NCI-H69 (cell line): ENCODE measurements at places on chromosomes 4 and X.
A peak's percentile ranks its signal among the peaks of the same experiment; 100 is the strongest.

DNA sequence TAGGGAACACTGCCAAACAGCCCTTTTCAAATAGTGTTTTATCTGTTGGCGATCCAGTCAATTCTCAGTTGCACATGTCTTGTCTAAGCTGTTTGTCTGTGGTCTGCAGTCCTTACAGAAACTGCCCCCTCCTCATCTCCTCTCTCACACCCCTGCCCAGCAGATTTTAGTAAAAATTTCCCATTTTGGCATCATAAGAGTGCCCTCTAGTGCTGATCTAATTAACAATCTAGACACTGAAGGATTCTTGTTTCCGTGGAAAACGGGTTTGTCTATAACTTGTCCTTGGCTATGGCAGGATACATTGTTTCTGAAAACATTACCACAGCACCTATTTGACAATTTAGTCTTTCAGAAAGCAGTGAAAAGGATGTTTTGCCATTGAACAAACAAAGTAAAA, 227.2 kb upstream of the MBNL3 start:
- no peak for DNase-seq

DNA sequence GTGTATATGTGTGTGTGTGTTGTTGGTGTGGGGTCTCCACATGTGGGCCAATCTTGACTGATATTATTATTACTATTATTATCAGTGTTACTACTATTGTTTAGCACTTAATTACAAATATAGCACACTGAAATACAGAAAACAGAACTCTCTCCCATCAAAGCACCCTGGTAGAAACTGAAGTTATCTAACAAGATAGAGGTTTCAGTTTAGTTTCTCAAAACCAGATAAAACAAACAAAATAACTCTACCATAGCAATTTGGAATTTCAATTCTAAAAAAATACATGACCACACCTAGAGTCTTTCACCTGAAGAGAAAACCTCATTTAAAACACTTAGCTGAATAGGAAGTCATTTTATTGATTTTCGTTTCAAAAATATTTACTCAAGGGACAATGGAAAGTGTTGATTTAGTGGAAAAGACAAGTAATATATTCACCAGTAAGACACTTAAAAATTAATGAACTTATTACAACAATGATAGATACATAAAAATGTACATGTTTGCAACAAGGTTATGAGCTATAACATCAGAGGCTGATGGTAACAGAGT, 252.3 kb downstream of the PDHA2 start:
- no peak for DNase-seq

- peak; percentile 42 for DNase-seq
Measured at GRCh38 chr4:140568507-140569306, at the start of gene UCP1. UCP1 (minus strand) TSS chr4:140568961; CDS start chr4:140568729, 232 bp downstream.

DNA sequence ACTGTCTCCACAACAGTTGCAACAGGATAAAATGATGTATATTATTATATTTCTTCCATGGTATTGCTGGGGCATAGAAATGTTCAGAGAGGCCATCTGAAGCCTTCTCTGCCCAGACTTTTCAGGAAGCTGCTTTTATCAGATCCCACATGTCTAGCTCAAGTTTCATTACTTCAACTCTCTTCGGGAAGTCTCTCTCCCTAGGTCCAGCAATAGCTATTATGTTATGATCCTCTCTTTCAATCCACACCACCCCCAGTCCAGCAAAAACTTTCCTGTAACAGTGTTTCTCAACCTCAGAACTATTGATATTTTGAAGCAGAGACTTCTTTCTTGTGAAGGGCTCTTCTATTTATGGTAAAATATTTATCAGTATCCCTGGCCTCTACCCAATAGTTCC, 44.9 kb downstream of the CXCL1 start:
- DNase-seq = no peak

DNA sequence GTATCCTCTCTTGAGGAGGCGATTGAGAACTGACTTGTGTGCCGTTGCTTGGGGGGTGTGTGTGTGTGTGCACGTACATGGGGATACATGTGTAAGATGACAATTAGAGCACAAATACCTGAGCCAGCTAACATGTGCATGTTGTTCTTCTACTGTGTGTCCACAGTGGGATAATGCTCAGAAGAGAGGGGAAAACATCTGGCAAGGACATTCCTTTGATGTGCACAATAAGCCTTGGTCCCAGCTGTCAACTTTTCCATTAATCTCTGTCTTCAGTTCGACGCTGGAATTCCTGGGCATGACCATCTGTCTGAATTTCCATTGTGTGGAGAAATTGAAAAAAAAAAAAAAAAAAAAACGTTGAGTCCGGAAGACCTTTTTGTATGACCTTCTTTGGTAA, 592.0 kb upstream of the GALNTL6 start:
- DNase-seq = no peak

DNA sequence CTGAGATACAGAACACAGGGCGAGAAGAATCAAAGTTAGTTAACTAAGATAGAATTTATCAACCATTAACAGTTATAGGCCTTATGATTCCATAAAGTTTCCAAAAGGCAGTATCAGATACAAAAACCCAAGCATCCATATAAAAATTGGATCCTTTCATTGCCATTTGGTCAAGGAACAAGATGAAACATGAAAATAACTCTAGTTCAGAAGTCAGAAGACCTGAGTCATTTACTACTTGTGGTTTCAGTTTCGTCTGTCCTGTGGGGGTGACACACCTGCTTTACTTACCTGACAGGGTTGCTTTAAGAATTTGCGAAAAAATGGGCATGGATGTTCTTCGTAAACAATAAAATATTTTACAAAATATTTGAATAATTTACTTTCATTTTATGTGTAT, 130.8 kb downstream of the ANAPC10 start:
- no peak for DNase-seq

DNA sequence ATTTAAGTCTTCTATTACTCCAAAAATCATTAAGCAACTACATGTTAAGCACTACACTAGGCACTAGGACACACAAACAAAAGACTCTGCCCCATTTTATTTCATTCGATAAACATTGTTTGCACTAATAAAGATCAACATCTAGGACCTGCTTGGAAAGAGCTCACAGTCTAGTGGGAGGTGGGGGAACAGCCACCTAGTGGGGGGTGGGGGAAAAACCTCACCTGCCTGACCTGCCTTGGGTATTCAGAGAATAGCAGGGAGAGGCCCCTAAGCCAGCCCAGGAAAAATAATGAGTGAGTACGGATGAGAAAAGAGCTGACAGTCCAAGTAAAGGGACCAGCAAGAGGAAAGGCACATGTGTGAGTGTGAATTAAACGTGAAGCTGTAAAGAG, 52.2 kb downstream of the PRDM5 start:
- DNase-seq = peak; percentile 14

DNA sequence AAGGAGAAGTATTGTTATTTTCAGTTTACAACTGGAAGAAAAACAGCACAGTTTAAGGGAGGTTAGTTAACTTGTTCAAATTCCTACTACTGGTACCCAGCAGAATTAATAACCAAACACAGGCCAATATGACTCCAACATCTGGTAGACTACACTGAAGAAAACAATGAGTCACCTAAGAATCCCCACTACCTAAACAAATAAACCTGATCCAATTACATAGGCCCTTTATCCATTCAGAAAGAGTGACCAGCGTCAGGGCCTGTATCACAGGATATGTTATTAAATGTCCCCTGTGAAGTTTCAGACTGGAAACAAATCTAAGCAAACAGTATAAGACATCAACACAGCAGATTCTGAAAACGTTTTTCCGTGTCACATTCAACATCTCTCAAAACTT, 492.5 kb upstream of the INTU start:
- DNase-seq = peak; percentile 85

- no peak for DNase-seq
Measured at GRCh38 chrX:110741213-110741796, 54.3 kb downstream of the CHRDL1 start.

DNA sequence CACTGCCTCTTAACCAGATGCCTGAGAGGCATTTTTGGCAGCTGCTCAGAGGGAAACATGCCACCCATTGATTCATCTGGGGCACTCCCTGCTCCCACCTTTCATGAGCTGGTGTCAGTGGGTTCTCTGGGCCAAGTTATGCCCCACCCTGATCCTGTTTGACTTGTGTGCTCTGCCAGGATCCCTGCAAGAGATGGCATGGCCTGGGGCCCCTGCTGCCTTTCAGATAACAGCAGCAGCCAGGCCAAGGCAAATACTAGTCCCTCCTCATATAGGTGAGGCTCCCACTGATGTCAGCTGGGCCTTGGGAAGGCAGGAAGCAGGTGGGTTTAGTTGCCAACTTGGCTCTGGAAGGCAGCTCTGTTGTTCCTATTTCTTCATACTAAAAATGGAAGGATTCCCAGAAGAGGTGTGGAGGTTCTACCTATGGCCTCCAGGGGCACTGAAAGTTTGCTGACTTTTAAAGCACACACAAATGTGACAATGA, 192.9 kb upstream of the RBPJ start:
- peak; percentile 73 for DNase-seq

DNA sequence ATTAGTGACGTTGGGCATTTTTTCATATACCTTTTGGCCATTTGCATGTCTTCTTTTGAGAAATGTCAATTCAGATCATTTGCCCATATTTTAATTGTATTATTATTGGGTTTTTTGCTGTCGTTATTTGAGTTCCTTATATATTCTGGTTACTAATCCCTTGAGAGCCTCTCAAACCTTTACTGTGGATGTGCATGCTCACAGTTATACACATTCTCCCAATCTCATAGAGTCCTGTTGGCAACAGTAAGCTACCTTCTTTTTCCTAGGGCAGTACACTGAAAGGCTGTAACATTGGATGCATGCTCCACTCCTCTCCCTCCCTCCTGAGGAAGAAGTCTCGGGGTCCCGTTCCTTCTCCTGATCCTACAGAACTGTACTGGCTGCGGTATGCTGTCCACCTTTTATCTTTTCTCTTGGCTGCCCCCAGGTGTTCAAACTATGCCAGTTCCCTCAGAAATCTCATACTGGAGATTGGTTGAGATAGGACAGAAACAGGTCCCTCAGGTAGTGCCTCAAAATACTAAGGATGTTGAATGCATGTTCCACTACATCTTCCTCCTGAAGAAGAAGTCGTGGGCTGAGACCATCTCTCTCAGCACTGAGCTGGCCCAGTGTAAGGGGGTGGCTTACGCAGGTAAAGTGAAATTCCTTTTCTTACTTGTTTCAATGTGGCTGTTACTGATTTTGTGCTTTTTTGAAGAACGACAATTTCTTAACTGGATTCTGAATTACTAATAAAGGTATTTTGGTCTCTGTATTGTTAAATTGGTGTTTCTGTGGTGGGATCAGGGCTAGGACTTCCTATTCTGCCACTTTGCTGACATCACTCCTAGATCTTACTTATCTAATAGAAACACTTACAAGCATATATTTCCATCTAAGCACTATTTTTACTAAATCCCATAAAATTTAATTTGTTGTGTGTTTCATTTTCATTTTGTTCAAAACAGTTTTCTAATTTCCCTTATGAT, 145.4 kb upstream of the HUWE1 start:
- DNase-seq = peak; percentile 44

- DNase-seq = no peak
Measured at GRCh38 chr4:176760471-176760870, 32.3 kb downstream of the VEGFC start.

DNA sequence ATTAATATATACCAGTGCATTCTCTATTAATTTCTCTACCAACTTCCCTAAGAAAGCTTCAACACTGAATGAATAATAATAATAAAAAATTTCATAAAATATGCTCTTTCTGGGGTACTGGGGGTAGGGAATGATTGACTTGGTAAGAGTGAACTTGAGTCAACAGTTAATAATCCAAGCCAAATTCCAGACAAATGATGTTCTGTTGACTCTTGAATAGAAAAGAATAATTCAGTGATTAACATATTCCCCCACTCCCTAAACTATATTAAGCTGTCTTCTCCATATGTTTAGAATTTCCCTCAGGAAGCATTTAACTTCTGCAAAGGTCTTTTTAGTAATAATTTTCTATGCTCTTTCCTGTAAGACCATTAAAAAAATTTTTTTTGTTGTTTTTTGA, 12.3 kb downstream of the PGRMC2 start:
- DNase-seq = no peak

DNA sequence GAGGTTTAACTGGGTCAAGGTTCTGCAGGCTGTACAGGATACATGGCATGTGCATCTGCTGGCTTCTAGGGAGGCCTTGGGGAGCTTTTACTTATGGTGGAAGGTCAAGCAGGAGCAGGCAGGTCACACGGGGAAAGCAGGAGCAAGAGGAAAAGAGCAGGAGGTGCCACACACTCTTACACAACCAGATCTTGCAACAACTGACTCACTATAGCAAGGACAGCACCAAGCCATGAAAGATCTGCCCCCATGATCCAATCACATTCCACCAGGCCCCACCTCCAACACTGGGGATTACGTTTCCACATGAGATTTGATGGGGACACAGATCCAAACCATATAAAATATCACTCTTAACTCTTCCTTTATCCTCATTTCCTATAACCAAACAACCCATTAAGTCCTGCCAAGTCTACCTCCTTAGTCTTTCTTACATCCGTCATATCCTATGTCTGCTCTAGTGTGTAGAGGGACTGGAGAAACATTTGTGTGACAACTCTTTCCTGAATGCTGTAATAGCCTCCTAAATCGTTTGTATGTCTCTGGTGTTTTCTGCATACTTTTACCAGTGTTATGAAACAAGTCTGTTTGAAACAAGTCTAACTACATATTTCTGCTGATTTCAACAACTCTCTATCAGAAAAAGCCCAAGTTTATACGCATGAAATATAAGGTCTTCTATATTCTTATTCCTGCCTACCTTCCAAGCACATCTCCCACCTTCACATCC, 8.3 kb upstream of the RAP2C start:
- DNase-seq = no peak

DNA sequence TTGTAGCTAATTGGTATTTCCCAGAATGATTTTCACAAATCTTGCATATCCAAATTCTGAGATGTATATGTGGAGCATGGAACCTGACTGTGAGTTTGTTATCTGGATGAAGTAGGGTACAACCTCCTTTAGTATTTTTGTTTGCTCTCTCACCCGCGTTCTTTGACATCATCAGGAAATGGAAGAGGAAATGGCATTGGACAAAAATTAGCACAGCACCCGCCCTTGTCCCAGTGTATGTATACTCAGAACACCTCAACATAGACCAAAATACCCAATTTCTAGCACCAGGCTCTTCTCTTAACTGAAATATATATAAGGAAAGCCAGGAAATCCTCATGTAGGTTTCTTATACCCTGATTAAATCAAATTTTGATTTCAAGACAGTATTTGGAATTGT, 6.9 kb upstream of the PGRMC2 start:
- no peak for DNase-seq

- DNase-seq = peak; percentile 63
Measured at GRCh38 chr4:184744236-184744635, 10.3 kb upstream of the CENPU start.

- no peak for DNase-seq
Measured at GRCh38 chrX:16250296-16250695, 83.0 kb downstream of the MAGEB17 start.

- no peak for DNase-seq
Measured at GRCh38 chr4:45778514-45778913, 345.3 kb downstream of the GABRG1 start.

DNA sequence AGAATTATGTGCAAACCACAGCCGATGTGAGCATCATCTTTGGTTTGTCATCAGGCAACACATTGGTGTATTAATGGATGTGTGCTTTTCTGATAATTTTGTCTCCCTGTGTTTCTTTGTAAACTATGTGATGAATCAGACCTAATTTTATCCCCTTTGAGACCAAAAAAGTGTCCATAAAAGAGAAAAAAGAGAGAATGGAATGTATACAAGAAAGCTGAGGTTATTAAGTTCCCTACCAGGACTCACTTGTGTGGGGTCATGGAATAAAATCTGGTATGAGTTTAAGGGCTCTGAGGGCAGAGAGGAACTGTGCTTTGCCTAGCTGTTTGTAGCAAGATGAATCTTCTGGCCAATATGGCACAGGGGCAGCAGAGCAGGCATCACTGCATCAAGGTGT, 239.5 kb upstream of the HAND2 start:
- no peak for DNase-seq

GRCh38 chrX:72477781-72478181, 94.9 kb downstream of the HDAC8 start:
- peak; percentile 49 for DNase-seq
